Hypothalamus (tissue), 51 donors: ENCODE measurements at places on chromosomes 12 and 14.

DNA sequence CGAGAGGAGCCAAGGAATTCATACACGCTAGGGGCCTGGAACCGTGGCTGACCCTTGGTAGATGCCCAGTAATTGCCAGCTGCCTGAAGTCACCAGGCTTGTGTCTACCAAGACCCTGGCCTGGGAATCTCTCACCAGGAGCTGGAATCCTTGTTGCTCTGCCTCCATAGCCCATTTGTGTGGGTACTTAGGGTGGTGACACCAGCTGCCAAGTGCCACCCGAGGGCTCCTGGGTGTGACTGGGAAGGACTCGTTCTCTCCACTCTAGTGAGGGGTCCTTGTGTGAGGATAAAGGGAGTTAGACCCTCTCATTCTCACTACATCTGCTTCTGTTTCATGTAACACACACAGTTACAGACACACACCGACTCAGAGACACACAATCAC, 17.9 kb downstream of the SERPINA1 start:
- DNase-seq: no peak

- DNase-seq: no peak
Measured at GRCh38 chr12:99110868-99111267, 465.8 kb downstream of the APAF1 start.

GRCh38 chr12:113065126-113066007, 8.8 kb downstream of the DTX1 start:
- peak; percentile 11 for DNase-seq

- no peak for DNase-seq
Measured at GRCh38 chr12:124655698-124656516, 88.5 kb upstream of the NCOR2 start.

DNA sequence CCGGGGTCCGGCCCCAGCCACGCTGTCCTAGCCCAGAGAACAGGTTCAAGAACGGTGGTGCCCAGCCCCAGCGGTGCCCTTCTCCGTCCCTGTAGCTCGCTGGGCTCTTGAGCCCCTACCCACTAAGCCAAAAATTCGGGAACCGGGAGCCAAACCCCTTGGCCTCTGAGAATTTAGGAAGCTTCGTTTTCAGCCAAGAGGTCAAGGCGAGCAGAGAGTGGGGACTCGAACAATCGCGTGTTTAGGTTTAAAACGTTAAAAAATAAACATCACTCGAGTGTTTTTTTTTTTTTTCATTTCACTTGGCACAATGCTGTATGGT, 6.2 kb downstream of the SIX1 start:
- no peak for DNase-seq

- DNase-seq: no peak
Measured at GRCh38 chr12:92718483-92718990, 15.7 kb downstream of the PLEKHG7 start.

- DNase-seq: no peak
Measured at GRCh38 chr12:116354950-116355783, 77.7 kb upstream of the MED13L start.

DNA sequence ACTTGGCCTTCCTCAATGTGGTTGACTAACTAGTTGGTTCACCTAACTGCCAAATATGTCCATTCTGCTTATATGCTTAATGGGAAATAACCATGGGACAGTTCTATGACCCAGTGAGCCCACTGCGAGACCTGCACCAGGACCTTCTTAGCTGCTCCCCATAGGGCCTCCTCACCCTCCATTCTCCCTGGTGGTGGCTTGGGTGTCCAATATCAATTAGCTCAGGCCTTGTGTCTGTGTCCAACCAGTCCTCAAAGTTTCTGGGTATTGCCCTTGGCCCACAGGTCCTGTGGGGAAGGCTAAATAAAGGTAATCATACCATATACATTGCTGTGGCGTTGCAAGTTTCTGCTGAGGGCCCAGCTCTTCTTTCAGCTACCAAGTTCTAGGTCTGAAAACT, 228.2 kb downstream of the PCNX1 start:
- no peak for DNase-seq

- no peak for DNase-seq
Measured at GRCh38 chr12:102095677-102096263, 24.1 kb downstream of the NUP37 start.

DNA sequence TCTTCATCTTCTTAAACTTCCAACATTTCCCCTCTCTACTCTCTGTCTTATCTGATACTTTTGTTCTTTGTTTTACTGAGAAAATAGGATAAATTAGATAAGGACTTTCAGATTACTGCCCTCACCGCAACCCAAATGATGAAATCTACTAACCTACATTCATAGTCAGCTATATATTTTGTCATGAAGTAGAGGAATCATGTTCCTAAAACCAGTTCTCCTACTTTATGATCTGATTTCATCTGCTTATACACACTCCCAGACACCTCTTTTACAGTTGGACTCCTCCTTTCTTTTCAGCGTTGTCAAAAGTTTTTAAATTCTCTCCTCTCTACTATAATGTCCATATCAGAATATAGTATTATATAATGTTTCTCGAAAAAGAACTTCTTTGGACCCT, 29.7 kb downstream of the MGAT4C start:
- no peak for DNase-seq

DNA sequence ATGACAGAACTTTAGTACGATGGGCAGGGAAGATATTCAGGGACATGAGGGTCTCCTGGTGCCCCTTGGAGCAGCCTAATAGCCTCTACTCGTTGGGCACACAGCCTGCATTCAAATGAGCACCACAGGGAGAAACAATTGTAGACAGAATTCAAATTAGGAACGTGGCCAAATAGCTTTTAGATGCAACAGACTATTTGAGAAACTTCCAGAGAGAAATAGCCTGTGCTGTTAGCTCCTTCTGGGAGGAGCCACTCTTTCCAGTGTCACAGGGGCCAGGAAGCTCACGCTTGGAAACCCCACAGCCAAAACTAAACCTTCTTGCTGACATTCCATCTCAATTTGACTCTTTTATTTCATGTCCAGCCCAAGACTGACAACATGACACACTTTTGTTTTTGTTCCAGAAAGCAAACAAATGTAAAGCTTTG, 114.5 kb downstream of the RPAP3 start:
- no peak for DNase-seq

DNA sequence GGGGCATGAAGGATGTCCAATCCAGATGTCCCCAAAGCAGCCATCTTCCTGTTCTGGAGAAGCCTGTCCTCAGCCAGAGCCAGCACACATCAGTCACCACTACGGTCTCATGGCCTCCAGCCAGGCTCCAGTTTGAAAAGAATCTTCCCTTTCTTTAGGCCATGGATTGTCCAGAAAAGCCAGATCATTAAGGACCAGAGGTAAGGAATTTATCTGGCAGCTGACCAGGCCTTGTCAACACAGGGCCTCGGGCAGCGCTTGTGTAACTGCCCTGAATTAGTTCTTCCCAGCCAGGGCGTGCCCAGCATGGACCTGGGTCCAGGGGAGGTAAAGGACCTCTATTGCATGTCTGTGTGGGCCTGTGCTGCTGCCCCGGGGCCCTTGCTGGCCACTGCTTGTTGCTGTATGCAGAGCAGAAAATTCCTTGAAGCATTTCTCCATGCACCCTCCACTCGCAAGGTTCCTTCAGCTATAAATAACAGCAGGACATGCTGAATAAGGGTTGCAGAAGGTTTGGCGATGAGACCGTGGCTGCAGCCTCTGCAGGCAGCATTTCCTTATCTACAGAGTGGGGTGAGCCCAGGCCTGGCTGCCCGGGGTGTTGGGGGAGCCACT, 21.7 kb upstream of the VPS37B start:
- DNase-seq: no peak

- no peak for DNase-seq
Measured at GRCh38 chr12:13084898-13085640, 18.4 kb downstream of the GSG1 start.

GRCh38 chr14:96673706-96674105, 123.5 kb upstream of the VRK1 start:
- no peak for DNase-seq

DNA sequence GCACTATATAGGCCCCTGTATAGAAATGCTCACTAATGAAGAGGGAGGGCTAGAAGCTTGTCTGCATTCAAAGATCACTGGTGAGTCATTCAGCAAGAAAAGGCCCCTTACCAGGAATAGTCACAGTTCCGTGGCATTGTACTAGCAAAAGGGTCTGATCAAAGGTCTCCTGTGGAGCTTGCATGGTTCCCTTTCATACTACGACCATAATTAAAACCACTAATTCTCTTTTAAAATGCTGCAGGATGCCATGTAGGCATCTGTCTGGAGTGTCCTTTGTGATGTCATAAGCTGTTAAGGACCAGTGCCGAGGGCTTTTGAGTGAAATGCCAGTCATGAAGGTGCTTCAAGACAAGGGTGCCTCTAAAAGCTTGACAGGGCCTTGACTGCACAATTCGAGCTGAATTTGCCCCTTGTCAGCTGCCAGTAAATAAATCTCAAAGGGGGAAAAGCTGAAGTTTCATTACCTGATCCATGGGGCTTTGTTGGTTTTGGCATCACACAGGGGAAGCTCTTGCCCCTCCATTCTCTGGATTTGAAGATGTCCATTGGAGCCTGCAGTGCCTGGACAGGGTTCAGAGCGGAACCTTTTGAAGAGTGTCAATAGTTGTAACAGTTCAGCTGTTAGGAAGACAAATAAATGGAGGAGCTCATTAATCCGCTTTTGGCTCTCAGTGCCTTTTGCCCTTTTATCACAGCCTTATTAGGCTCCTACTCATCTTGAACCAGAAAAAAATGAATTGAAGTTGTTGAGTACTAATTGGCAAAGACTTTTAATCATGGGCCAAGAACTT, 69.1 kb downstream of the TMEM260 start:
- no peak for DNase-seq

DNA sequence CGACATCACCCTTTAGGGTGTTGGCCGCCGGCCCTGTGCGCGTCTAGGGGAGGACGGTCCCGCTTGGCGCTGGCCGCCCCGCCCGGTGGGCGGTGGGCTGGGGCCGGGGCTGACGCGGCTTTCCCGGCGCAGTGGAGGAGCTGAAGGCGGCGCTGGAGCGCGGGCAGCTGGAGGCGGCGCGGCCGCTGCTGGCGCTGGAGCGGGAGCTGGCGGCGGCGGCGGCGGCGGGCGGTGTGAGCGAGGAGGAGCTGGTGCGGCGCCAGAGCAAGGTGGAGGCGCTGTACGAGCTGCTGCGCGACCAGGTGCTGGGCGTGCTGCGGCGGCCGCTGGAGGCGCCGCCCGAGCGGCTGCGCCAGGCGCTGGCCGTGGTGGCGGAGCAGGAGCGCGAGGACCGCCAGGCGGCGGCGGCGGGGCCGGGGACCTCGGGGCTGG, 3.6 kb downstream of the TNFAIP2 start:
- no peak for DNase-seq

- DNase-seq: no peak
Measured at GRCh38 chr14:91417120-91417982, at the start of gene CCDC88C. CCDC88C (minus strand) TSS chr14:91417820; CDS start chr14:91417690, 130 bp downstream.

DNA sequence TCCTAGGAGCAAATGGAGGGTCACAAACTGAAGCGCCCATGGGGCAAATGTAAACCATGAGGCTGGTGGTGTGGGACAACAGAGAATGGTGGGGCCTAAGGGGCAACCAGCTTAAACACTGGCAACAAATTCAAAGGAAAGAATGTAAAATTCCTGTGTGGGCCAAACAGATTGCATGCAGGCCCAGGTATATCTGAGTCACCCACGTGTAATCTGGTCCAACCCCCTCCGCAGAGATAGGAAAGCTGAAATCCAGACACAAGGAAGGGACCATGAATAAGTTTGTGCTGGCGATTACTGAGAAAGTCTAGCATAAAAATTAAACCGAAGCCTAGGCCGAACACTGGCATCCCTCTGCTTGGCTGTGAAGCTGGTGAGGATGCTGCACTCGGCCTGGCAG, 71.6 kb downstream of the ITPK1 start:
- no peak for DNase-seq

- no peak for DNase-seq
Measured at GRCh38 chr12:53004582-53004981, 1.7 kb upstream of the EIF4B start.

DNA sequence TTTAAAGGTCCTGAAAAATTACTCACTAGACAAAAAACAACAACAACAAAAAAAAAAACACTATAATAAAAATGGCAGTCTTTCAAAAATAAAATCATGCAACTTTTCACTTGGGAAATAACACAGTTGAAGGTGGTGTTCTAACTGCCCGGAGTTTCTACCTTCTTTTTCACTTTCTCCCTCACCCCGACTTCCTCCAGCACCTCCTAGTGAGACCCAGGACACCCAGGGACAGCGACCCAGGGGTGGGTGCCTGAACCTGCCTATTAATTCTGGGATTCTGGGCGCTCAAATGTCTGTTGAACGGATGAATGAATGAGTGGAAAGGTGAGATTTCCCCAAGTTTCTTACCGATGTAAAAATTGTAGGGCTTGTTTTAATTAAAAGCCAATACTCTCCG, 2.0 kb upstream of the FZD10 start:
- DNase-seq: no peak

DNA sequence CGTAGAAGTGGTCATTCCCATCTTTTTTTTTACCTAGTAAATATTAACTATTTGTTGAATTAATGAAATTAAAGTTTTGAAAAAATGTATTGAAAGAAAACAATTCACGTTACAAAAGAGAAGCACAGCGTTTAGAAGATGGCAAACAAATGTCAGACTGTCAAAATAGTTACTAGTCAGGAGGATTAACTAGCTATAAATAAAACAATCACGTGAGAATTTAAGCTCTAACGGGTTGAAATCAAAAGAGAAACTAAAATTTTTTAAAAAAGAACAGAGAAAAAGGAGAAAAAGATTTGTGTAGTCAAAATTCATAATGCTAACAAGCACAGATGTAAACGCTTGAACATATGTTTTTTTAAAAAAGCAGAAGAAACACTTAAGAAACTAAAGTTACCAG, 26.4 kb downstream of the DDHD1 start:
- no peak for DNase-seq

GRCh38 chr12:120677765-120678473, 9.0 kb upstream of the MLEC start:
- no peak for DNase-seq
